NCI-H2227 treated with DMSO at 0.1 percent for 48 hours (cell line): ENCODE measurements at places on chromosomes 11 and 22.

DNA sequence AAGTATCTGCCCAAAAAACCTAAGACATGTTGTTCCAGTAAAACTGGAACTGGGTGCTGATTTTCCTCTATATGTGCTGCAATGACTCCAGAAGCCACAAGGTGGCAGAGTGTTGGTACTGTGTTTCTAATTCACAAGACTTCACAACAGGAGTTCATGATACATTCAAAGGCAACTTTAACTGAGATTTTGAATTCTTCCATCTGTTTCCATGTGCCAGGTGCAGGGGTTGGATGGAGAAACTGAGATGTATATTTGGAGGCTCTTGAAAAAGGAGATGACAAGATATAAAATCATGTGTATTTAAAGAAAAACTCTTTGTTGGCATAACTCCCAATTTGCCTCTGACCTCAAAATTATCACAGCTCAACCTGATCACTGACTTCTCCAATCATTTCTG is 1098.6 kb upstream of the CCDC90B start:
- DNase-seq, result peak; percentile 56

- no peak for DNase-seq
Measured at GRCh38 chr11:848380-848931, 5.8 kb downstream of the TSPAN4 start.

DNA sequence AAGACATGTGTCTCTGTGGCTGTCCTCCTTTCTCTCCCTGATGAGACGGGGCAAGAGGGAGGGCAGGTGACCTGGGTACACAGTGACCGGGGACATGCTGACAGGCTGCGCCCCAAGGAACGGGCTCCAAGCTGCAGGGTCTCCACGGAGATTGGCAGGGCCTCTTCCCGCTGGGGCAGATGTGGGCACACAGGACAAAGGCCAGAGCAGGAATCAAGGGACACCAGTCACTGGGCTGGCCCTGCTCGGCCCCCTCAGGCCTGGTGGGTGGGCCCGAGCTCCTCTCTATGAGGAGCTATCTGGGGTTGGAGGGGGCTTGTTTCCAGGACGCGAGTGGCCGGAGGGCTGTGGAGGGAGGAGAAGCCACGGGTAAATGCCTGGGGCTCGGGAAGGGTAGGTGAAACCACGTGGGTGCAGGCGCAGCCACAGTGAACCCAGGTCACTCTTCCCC is 11.2 kb downstream of the PNPLA5 start:
- no peak for DNase-seq

DNA sequence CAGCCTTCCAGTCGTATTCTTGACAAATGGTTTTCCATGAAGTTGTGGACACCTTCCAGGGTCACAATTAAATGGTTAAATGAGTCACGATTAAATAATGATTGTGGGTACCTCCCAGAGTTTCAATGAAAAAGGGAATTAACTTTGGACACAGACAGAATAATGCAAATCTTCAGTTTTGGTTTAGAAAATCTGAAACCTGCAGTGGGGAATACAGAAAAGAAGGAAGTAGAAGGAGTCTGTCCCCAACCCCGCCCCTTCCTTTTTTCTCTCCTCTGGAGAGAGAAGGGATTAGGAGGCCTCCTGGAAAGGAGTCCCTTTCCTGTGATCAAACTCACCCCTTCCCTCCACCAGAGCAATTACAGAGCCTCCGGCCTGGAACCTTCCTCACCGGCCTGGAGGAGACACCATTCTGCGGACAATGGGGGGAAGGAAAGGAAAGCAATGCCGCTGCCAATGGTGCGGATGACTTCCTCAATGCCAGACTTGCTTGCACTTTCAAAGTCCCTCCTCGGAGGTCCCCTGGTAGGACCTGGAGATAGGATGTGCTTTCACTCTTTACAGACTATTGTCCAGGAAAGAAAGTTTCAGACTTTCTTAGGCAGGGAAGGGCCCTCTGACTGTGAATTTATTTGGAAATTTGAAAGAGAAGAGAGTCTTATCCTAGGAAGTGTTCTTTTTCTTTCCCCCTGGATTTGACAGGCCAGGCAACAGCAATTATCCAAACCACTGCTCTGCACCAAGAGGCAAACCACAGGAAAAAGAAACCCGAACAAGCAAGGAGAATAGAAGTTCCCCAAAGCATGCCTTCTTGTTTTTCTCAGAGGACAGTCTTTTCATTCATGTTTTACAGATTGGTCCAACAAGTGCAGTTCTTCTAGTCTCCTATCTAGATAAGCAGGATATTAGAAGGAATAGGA is 86.8 kb downstream of the PTPRJ start:
- no peak for DNase-seq

- DNase-seq, result no peak
Measured at GRCh38 chr11:60336767-60337391, 9.8 kb downstream of the MS4A6E start.

GRCh38 chr11:118373263-118373662 is 13.9 kb downstream of the UBE4A start:
- no peak for DNase-seq

GRCh38 chr22:36123673-36124630 is 36.6 kb downstream of the APOL3 start:
- DNase-seq, result peak; percentile 93

DNA sequence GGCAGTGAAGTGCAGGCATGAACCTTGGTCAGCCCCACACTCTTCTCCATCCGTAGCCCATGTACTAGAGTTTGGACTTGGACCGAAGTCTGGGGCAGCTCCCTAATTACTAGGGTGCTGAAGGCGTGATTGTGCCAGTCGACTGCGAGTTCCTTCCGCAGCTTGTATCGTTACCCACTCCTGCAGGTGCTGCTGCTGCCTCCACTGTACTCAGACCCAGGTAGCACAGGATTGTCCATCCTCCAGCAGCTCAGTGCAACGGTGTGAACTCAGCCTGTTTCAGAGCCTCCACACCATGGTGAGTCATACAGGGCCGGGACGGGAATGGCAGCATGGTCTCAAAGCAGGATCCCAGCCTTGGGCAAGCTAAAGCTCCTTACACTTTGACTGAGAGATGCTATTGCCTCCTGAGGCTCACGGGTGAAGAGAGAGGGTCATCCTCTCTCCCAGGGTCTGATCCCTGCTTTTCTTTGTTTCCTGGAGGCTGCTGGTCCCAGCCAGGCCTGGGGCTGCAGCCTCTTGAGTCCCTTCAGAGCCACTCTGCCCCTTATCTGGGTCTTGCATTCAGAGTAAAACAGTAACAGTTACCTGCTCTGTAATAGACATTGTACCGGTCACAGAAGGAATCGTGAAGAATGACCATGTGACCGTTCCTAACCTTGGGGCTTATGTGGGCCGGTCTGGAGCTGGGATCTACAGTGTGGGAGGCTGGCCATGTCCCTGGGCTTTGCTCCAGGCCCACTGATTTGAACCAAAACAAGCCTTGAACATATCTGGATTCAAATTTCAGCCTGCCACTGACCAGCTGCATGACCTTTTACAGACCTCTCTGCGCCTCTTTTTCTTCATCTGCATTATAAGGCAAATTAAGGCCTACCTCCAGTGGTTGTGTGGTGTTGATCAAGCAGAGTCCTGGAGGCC is 1.7 kb downstream of the TKFC start:
- no peak for DNase-seq

DNA sequence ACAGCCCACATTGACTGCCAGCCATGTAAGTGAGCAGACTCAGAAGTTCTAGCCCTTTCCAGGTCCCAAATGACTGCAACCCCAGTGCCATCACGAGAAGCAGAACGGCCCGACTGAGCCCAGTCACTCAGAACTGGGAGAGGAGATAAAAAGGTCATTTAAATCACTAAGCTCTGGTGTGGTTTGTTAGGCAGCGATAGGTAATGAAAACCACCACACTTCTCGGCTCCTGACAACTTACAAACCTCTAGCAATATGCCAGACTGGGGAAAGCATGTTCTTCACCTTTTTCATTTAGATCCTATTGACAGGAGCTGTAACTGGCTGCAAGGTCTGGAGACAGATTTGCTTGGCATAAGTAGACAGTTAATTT is 6.7 kb downstream of the SLC15A3 start:
- no peak for DNase-seq

GRCh38 chr11:3058753-3059664 is 1.8 kb upstream of the CARS1 start:
- DNase-seq, result no peak

- DNase-seq, result no peak
Measured at GRCh38 chr11:87425391-87425790, 387.7 kb downstream of the TMEM135 start.
